Bone marrow (tissue), 2 donors: ENCODE measurements at places on chromosomes 7 and 10.

DNA sequence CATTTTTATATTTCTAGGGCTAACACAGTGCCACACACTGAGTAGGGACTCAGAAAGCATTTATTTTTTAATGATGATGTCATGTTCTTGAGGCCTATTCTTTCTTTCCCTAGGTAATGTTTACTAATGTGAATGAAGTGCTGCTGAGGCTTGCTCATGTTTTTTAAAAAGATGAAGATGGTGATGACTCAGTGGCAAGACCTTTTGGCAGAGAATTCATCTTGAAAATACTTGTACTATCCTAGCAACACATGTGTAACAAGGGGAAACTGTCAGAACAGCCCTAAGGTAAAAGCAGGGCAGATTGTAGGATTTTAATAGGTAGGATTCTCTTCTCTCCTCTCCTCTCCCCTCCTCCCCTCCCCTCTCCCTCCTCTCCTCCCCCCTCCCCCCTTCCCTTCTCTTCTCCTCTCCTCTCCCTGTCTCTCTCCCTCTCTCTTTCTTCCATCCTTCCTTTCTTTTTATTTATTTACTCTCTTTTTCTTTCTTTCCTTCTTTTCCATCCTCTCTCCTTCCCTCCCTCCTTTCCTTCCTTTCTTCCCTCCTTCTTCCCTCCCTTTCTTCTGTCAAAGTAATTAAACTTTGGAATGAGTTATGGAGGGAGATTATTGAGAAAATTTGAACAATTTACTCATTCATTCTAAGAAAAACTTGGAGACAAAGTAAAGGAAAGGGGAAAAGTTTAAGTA is 75.3 kb downstream of the ZNF92 start:
- DNase-seq, result no peak

- no peak for DNase-seq
These were observed 24.3 kb upstream of the ZRANB1 start for GRCh38 chr10:124917428-124918190.

- no peak for DNase-seq
These were observed 1.5 kb downstream of the LZTS2 start for GRCh38 chr10:101000915-101001658.

DNA sequence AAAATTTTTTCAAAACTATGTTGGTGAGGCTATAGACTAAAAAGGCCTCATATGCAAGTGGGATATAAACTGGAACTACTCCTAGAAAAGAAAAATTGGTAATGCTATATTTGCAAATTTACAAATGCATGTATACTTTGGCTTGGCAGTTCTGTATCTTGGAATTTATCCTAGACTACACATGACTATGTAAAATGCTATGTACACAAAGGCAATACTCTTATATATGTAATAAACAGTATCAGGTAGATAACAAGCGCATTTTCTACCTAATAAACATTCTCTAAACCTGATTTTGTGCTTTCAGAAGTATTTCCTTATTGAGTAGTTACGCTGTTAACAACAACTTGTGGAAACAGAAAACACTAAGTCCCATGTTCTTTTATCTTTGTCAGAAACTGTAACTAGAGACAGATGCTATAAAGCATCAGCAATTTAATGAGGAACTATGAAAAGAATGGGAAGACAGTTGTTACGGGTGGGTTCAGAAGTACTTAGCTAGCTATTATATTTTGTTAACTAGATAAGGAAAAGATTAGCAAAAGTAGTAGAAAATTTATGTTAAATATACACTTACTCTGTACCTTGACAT is 107.8 kb downstream of the ARHGAP12 start:
- DNase-seq, result no peak

- no peak for DNase-seq
These were observed 21.5 kb upstream of the PDLIM1 start for GRCh38 chr10:95312257-95312656.

DNA sequence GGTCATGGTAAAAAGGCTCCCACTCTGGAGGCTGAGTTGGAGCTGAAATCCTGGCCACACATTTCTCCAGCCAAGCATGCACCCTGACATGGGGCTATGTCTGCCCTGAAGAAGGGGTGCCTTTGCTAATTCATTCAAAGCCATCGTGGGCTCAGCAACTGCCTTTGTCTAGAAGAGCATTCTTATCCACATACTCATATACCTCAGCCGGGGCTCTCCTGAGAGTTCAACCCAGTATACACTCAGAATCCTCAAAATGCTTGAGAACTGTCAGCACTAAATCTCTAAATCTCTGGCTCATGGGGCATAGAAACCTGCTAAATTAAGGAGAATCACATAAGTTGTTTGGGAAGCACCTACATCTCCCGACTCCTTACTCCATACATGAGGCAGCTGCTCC is 89.3 kb downstream of the MRPL32 start:
- no peak for DNase-seq

DNA sequence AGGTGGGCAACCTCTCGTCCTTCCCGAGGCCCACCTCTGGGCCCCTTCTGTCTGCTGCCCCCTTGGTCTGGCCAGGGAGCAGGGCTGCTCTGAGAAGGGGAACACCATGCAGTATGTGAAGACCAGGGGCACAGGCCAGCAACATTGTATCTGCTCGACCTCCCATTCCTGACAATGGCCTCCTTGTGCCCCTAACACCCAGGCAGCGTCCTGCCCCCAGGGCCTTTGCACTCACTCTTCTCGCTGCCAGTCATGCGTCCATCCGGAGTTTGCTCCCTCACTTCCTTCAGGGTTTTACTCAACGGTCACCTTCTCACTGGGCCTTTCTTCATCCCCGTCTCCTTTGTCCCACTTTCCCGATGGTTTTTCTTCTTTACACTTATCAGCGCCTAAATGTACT is 232.9 kb upstream of the GRB10 start:
- DNase-seq, result no peak

DNA sequence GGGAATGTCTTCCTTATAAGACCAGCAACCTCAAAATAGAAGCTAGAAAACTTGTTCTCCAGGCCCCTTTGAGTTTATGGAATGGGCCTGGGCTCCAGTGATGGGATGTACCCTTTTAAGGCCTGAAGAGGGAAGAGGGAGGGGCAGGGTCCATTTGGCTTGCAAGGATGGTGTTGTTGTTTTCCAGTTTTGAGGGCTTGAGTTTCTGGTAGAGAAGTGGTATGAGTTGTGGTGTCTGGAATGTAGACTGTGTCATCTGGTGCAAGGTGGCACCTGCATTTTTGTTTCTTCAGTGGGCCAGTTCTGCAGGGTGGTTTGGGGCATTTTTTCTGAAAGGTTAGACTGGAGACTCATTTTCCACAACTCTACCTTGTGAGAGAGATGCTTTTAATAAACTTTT is 90.1 kb downstream of the ZNF777 start:
- DNase-seq, result no peak

DNA sequence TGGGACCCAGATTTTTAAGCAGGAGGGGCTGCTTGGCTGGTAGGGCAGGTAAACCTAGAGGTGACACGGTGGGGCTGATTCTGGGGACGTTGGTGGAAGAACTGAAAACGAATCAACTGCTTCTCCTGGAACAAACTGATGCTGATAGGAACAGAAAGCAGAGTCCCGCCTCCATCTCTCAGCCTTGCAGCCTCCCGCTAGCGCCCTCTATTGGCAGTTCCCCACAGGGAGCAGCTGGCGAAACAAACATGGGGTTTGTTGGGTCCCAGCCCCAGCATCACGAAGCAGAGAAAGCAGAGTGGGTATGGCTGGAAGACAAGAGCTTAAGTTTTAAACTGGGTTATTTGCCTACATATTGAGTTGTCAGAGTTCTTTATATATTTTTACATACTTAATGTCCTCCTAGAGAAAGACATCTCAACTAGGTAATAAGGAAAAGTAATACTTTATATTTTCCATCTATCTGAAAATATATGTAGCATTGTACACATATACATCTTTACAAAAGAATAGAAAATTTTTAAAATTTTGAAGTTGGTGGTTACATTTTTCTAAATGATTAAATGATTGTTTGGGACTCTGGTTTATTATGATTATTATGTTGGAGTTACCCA is 42.3 kb upstream of the FOXI2 start:
- DNase-seq, result no peak

GRCh38 chr10:9294132-9294663 is 1239.7 kb downstream of the GATA3 start:
- no peak for DNase-seq

GRCh38 chr7:49166441-49166840 is 242.1 kb downstream of the CDC14C start:
- DNase-seq, result no peak

DNA sequence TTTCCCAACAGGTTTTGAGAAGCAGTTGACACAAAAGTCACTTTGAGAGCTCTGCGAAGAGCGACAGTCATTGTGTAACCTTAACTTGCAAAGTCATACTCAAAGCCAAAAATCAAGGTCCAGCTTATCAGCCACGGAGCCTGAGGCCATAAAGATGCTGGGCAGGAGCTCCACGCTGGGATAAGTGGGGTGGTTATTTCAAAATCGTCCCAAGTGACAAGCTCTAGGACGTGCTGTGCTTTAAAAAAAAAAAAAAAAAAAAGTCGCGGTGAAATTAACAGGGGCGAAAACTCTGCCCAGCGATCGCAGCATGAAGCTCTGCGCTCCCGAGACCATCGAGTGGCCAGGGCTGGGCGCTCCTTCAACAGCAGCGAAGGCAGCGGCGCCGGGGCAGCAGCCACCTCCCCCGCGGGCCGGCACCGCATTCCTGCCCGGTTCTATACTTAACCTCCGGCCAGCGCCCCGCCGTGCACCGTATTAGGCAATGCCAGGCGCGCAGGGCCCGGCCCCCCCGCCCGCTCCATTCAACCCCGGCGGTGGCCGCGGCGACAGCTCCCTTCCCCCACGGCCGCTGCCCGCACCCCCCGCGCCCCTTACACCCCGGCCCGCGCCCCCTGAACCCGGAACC is 657 bp downstream of the HACD1 start:
- no peak for DNase-seq
